ENCODE measurements at places on chromosomes 2 and 18.

- DNase-seq: no peak
Measured at GRCh38 chr18:34522603-34523002, 187.5 kb upstream of the DTNA start.

DNA sequence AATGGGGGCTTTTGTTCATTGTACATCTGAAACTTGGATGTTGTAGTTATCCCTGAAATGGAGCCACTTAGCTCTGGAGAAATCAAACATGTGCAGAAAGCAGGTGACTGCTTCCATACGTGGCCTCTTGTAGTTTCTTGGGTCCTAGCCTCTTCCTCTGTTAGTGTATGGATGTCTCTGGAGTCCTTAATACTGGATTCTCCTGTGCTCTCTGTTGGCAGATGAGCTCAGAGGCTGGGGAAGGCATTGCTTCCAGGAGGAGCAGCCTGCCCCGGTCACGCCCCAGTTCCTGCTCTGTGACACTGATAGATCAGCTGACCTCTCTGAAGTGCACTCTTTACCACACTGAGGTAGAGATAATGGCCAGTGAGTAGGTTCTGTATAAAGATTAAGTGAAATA lies 176.2 kb downstream of the LDLRAD4 start:
- no peak for DNase-seq

- no peak for DNase-seq
Measured at GRCh38 chr2:59204040-59204439, 962.9 kb upstream of the FANCL start.

- no peak for DNase-seq
Measured at GRCh38 chr18:56044239-56044638, 456.2 kb upstream of the TCF4 start.

- DNase-seq: no peak
Measured at GRCh38 chr18:64090876-64091275, 58.0 kb downstream of the LINC00305 start.

- DNase-seq: no peak
Measured at GRCh38 chr2:160405077-160405867, 88.3 kb downstream of the RBMS1 start.

GRCh38 chr2:31688282-31688681 lies 107.5 kb upstream of the SRD5A2 start:
- DNase-seq: no peak

DNA sequence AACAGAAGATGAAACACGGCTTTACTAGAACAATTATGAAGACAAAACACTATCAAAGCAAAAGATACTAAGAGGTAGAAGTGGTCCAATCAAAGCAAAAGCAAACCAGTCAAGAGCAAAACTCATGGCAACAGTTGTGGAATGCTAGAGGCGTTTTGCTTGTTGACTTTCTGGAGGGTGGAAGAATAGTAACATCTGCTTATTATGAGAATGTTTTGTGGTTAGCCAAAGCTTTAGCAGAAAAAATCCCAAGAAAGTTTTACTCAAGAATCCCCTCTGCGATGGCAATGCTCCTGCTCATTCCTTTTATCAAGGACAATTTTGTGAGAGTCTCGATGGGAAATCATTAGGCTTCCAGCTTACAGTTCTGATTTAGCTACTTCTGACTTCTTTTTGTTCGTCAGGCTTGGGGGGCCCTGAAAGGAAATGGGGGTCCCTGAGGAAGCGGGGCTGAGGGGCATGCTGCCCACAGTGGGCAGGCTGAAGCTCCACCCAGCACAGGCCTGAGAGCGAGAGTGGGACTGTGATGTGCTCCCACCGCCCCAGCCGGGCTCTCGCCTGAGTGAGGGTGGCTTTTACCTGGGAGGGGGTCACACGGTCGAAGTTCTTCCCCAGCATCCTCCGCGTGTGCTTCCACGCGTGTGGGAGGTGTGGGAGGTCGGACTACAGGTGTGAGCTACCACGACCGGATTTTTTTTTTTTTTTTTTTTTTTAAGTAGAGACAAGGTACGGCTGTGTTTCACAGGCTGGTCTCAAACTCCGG lies 49.0 kb upstream of the MC4R start:
- no peak for DNase-seq

- DNase-seq: no peak
Measured at GRCh38 chr2:131584380-131584779, 56.7 kb downstream of the CCDC74A start.

DNA sequence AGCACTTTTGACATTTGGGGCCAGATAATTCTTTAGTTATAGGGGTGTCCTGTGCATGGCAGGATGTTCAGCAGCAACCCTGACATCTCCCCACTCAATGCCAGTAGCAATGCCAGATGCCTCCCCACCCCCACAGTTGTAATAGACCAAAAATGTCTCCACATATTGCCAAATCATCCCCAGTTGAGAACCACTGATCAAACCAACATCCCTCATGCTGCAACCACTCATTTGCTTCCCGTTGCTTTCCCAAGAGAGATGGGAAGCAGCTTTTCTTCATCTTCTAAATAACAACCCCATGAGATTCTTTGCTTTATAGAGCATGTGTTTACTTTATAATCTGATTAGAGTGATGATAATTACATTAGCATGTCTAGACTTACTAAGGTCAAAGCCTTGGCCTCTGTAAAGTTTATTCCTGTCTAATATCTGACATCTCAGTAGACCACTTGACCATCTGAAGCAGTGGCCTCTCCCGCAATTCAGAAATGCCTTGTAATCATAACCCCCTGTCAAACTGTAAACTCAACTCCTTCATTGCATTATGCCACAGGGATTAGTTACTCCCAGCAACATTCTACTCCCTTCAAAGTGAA lies 28.7 kb upstream of the C1D start:
- DNase-seq: no peak

DNA sequence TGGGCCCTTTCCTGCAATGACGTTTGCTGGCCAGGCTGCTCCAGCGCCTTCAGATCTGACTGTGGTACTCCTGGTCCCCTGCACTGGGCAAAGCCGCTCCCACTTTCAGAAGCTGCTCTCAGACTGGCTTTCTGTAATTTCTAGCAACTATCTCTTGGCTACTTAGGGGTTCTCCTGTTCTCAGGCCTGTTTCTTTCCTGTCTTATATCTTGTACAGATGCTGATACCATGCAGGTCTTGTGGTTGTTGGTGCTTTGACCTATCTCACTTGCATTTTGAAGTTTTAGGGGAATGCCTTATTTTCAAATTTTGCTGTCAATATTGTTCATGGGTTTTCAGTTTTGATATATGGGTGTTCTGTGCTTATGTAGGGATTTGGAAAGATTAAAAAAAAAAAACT lies 145.8 kb downstream of the CLIP4 start:
- DNase-seq: no peak

- DNase-seq: no peak
Measured at GRCh38 chr2:59653164-59653563, 900.3 kb downstream of the BCL11A start.

- no peak for DNase-seq
Measured at GRCh38 chr18:37179384-37179783, 350.5 kb downstream of the KIAA1328 start.
